ENCODE measurements at places on chromosomes 4 and X. TPM values are rescaled to one million over a fixed set of nuclear protein-coding genes. Genes with fewer than 3 reads are reported as not detected.

The TAF1 gene
- total RNA-seq, result 29.1 TPM

The VCX3B gene
- not detected for total RNA-seq

The DGKK gene
- not detected for total RNA-seq

The NAA11 gene
- total RNA-seq, result not detected

The ITIH6 gene
- not detected for total RNA-seq

The FAM9C gene
- total RNA-seq, result not detected

The VGLL1 gene
- not detected for total RNA-seq

The AWAT2 gene
- 0.51 TPM for total RNA-seq

The CDX4 gene
- not detected for total RNA-seq

The GAB1 gene
- 10.1 TPM for total RNA-seq

The SEPTIN6 gene
- total RNA-seq, result 15.1 TPM

The CRMP1 gene
- 1.5 TPM for total RNA-seq

The SORCS2 gene
- total RNA-seq, result under 0.01 TPM

The MUC7 gene
- not detected for total RNA-seq

The GRIA2 gene
- not detected for total RNA-seq

The SPRY1 gene
- total RNA-seq, result 29.7 TPM

The GPC3 gene
- total RNA-seq, result not detected

The KCNE5 gene
- total RNA-seq, result 0.13 TPM

The MAOA gene
- 139 TPM for total RNA-seq

The HS3ST1 gene
- total RNA-seq, result 0.77 TPM

The PHEX gene
- 0.63 TPM for total RNA-seq

The RAB39B gene
- total RNA-seq, result 0.13 TPM

The STK32B gene
- total RNA-seq, result 22.5 TPM

The ELF2 gene
- 42.2 TPM for total RNA-seq

The RASL11B gene
- not detected for total RNA-seq

The PABPC5 gene
- 0.90 TPM for total RNA-seq

The GPR143 gene
- 2.3 TPM for total RNA-seq

The CFAP47 gene
- not detected for total RNA-seq

The SLC34A2 gene
- under 0.01 TPM for total RNA-seq

The UGT2B11 gene
- total RNA-seq, result not detected
